NCI-H1048 (cell line): ENCODE measurements at places on chromosomes 7 and 10.

DNA sequence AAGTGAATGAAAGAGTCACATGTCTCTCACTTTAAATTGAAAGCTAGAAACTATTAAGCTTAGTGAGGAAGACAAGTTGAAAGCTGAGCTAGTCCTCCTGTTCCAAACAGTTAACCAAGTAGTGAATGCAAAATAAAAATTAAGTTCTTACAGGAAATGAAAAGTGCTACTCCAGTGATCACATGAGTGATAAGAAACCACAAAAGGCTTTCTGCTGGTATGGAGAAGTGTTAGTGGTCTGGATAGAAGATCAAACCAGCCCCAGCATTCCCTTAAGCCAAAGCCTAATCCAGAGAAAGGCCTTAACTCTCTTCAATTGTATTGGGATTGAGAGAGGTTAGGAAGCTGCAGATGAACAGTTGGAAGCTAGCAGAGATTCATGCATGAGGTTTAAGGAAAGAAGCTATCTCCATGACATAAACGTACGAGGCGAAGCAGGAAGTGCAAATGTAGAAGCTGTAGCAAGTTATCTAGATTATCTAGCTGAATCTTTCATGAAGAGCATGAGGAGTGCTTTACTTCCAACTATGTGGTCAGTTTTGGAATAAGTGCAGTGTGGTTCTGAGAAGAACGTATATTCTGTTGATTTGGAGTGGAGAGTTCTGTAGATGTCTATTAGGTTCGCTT lies 261.6 kb downstream of the MDFIC start:
- no peak for DNase-seq

GRCh38 chr7:150428671-150429451 lies 21.6 kb upstream of the GIMAP8 start:
- DNase-seq: no peak

DNA sequence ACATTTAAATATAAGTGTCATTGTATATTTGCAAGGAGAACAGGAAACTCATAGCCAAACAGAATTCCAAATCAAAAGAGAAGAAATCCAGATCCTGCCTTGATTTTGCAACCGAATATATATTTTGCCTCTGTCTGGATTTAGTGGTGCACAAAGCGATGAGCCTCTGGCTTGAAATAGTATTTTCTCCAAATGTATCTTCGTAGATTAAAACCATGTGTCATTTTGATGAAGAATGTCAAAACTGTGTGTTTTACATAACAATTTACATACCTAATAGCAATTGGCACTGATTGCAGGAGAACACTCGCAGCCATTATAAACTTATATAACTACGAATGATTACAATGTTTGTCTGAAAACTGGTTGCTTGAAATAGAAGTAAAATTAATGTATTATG lies 156.4 kb downstream of the ARID5B start:
- DNase-seq: no peak

DNA sequence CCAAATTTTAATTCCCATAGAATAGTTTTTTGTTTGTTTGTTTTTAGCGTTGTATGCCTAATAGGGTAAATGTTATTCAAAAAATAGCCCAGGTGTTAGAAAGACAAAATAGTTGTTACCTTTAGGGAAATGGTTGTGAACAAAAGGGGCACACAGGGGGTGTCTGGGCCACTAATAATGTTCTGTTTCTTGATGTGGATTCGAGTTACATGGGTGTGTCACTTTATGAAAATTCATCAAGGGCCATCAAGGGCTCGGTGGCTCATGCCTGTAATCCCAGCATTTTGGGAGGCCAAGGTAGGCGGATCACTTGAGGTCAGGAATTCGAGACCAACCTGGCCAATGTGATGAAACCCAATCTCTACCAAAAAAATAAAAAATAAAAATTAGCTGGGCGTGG lies 531.8 kb upstream of the C7orf33 start:
- DNase-seq: no peak

- no peak for DNase-seq
Measured at GRCh38 chr10:101967119-101967518, 88.9 kb downstream of the ARMH3 start.

- DNase-seq: no peak
Measured at GRCh38 chr7:29988424-29989256, 961 bp downstream of the SCRN1 start.

DNA sequence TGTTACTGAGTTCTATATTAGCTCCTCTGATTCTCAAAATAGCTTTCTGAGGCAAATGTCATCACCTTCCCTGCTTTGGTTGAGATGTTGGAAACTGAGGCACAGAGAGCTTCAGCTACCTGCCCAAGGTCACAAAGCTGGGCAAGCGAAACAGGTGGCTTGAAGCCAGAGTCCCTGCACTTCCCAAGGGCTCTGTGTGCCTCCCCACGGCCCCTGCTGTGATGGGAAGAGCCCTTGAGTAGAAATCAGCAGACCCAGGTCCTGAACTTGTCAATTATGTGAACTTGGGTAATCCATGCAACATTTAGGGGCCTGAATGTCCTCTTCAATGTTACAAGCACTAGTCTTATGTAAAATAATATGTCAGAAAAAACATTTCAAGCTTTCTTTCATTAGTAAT lies 327.3 kb upstream of the PODXL start:
- DNase-seq: no peak

- no peak for DNase-seq
Measured at GRCh38 chr10:126479280-126479895, 91.1 kb upstream of the ADAM12 start.

DNA sequence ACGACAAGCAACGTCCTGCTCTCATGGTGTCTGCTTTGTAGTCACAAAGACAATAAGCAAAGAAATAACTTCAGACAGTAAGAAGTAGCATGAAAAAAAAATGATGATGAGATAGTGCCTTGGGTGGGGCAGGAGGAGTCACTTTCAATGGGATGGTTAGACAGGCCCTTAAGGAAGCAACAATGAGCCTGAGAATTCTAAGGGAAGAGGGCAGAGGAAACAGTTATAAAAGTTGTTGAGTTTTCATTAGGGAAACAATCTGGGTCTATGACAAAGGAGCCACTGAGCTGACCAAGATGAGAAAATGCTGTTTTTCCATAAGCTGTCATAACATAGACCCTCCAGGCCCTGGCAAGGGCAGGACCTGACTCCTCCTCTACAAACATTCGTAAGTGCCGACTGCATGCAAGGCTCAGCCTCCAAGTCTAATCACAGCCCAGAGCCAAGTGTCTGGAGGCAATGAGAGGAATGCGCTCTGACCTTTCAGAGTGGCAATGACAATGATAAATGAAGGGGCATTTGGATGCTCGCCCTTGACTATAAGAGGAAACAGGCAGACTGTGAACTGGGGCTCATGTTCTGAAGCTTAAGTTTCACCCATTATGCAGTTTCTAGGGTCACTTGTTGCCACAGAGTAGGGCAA lies 43.7 kb downstream of the PPP1R3C start:
- no peak for DNase-seq

GRCh38 chr10:132796846-132797245 lies 10.9 kb upstream of the NKX6-2 start:
- DNase-seq: no peak

DNA sequence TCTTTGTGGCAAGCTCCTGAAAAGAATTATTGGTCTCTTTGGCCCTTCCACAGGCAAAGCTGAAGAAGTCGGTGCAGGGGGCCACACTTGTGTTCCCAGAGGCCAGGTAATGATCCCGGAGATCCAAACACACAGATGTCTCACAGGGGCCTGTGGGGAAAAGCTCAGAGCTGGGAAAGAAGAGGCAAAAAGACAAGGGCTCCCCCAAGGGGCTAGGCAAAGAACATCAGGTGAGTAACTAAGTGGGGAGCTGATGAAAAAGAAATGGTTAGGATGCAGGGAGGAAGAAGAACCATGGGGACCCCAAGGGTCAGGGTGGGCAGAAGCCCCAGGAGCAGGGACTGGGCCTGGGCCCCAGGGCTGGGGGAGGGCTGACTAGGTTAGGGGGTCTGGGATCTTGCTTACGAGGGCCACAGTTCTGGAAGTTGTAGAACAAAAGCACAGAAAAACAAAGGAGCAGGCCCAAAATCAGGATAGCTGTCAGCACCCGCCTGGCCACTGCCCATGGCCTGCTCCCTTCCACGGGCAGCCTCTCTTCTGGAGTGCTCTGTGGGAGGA lies 1.1 kb downstream of the KEL start:
- DNase-seq: no peak

DNA sequence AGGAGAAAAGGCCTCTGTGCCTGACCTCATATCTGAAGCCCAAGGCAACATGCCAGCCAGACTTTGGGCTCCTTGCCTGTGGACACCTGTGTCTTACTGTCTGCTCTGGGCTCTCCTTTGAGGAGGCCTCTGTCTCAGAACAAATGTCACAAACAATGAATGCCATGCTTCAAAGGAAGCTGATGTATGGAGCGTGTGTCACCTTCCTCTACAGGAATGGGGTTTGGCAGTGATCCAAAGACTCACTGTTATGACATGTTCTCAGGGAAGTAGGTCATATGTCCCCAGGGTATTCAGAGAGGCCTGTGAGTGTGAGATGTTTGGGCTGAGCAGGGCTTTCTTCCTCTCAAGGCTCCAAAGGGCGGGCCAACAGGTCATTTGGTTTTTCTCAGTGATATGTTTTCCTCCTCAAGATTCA lies 38.4 kb downstream of the PTPRE start:
- DNase-seq: no peak

DNA sequence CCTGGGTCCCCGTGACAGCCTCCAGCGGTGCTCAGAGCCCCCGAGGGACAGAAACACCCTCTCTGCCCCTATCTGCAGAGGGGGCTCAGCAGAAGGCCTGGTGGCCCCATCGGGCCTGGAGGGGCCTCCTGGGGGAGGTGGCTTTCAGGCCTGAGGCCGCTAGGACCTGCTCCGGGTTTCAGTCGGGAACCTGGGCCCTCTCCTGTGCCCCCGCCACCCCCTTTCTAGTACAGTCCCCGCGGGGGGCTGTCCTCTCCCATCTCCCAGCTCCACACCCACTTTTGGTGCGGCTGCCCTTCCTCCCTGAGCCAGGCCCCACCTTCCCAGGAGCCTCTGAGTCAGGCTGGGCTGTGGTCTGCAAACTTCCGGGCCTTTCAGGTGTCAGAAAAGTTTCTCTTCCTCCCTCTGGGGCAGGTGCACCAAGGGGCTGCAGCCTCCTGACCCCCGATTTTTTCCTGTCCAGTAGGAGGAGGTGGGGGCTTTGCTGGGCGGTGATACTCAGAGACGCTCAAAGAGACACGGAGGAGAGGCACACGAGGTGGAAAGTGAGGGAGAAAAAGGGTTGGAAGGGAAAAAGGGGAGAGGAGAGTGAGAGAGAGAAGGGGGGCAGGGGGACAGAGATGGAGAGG lies 692 bp downstream of the CARD11 start:
- DNase-seq: no peak
